HAP-1 (cell line): ENCODE measurements at places on chromosomes 1 and 21.

DNA sequence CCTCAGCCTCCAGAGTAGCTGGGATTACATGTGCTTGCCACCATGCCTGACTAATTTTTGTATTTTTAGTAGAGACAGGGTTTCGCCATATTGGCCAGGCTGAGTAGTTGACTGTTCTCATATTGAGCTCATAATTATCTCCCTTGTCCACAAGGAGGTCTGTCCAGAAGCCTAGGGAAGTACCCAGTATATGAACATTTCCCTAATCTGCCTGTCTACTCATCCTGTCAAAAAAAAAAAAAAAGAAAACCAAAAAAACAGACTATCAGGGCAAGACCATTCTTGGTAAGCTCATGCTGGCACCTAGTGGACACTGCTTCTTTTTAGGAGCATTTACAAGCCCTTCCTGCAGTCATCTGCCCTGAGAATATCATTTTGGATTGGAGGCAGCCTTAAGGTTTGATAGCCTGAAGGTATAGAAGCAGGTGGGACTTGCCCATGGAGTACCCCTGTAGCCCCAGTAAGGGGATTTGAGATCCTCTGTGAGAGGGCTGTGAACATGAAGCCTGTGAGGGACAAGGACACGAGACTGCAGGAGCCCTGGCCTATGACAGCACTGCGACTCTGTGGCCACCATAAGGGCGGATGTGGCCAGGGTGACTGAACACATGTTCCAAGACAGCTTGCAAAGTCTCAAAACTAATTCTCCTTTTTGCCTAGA lies 10.8 kb upstream of the DUSP12 start:
- DNase-seq, result no peak

- no peak for DNase-seq
These were observed 529.6 kb downstream of the ADGRL2 start for GRCh38 chr1:82330330-82330729.

- no peak for DNase-seq
These were observed 15.1 kb downstream of the STUM start for GRCh38 chr1:226563666-226564065.

GRCh38 chr1:235093696-235094592 lies 34.7 kb downstream of the TOMM20 start:
- peak; percentile 88 for DNase-seq

DNA sequence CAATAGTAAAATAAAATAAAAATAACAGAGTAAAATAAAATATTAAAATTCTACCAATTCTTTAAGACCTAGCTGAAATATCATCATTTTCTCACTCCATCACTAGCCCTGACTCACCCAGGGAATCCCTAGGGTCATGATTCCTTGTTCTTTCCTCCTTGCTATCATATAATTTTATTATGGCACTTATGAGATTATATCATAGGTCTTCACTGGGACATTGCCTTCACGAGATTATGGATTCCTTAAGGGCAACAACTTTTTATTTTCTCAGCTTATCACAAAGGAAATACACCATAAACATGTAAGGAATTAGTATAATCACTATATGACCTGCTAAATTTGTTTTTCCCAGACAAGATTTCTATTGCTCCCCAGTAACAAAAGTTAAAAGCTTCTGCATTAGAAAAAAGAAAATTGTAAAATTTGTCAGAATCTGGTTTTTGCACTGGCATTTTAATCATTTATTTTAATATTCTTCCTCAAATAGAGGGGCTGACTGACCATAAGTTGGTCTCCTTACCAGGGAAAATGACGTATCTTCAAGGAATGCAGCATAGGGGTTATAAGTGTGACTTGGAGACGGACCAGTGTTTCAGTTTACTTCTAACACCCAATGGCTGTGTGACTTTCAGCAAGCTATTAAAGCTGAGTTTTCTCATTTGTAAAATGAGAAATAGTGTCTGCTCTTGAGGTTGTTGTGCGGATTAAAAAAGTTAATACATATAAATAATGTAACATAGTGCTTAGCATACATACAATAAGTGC lies 8.8 kb upstream of the CLCA4 start:
- DNase-seq, result no peak

DNA sequence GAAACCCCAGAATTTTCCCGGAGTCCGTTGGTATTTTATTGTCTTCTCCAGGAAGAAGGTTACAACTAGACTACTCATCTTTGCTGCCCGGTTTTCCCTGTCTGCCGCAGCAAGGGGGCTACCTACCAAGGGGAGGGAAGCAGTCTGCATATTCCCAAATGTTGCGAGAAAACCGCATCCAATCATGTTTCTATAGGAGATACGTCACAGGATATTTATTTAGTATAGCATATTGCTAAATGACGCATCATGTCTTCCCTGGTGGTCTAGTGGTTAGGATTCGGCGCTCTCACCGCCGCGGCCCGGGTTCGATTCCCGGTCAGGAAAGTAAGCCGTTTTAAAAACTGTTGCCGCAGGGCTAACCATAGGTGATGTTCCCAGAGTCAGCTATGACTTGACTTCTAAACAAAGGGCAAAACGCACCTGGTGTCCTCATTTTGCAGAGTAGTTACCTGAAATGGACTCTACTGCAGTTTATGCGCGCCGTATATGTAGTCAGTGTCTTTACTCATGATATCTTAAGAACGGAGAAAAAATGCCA lies 15.2 kb upstream of the ZNF692 start:
- DNase-seq, result peak; percentile 80

GRCh38 chr1:156053768-156054499 lies at the start of gene UBQLN4:
TSS of gene UBQLN4 (minus strand) at chr1:156053798. CDS start at chr1:156053701, 97 bp downstream.
- DNase-seq, result peak; percentile 73

- no peak for DNase-seq
These were observed 3.0 kb upstream of the SMYD2 start for GRCh38 chr1:214277704-214278635.

DNA sequence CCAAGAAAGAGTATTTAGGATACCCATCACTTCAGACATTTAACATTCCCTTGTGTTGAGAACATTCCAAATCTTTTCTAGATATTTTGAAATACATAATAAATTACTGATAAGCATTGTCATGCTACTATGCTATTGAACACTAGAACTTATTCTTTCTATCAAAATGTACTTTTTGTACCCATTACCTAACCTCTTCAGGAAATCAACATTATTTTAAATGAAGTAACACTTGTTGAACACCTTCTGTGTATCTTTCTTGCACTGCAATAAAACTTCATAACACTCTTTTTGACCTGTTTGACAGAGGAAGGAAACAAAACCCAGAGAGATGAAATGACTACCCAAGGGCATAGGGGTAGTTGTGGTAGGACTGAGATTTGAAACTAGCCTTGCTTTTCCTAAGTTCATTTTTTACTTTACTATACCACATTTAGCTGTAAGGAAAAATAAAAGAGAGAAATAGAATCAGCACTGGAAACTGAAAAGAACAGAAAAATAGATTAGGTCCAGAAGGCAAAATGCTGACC lies 99.4 kb downstream of the UCHL5 start:
- no peak for DNase-seq

DNA sequence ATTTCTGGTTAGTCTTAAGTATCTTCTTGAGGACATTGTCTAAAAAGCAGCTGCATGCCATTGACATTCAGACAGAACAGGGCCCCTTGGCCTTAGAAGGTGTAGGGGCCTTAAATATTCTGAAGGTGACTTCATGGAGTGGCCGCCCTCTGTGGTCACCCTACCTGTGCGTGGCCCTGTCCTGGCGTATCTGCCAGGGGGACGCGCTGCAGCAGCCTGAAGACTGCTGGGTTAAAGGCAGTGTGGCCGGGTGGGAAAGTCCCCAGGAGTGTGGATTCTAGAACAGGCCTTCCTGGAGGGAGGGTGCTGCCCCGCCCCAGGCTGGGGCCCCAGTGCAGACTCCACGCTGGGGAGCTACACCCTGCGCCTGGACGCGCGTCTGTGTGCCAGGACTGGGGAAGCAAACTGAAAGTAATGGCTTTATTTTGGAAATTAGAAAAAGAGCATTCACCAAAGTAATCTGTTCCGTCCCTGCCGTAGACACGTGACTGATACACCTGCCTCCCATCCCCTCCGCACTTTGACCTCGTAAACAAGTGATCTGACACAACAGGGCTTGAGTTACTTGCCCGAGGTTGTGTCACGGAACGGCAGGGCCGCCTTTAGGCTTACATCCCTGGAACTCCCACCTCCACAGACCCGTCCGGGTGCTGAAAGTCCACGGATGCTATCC lies 1.8 kb downstream of the AGPAT3 start:
- no peak for DNase-seq

GRCh38 chr1:226882631-226883409 lies 12.4 kb downstream of the PSEN2 start:
- no peak for DNase-seq

DNA sequence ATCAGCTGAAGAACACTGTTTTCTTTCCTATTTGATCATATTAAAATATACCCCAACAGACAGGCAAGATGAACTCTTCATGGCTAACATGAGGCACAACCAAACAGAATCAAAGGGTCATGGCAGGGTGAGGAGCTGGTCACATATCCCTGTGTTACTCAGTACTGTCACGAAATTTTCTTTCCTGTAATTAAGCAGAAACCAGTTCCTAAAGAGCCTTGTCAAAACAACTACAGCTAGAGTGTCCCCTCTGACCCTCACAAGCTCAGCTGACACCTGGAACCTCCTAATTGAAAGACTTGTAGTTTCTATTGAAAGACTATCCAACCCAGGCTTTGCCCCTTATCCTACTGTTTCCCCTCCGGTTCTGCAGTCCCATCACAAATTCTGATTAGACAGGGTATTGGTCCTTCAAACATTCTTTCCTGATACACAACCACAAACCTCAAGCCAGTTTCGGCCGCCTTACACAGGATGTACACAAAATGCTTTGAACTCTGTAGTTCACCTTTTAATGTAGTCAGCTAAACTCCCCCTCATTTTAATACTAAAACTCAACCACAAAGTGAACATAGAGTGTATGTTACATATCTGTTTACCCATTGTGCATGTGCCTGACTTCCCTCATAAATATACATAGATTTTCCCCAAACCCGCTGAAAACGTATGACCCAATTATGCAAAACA lies 651.9 kb downstream of the MRPL39 start:
- no peak for DNase-seq

- no peak for DNase-seq
These were observed 844 bp upstream of the PLD5 start for GRCh38 chr1:242525360-242525722.

- no peak for DNase-seq
These were observed 6.2 kb downstream of the MTF1 start for GRCh38 chr1:37853157-37853556.

- no peak for DNase-seq
These were observed 33.3 kb downstream of the DEGS1 start for GRCh38 chr1:224216382-224216781.

- peak; percentile 41 for DNase-seq
These were observed 677 bp downstream of the PRKAA2 start for GRCh38 chr1:56645677-56646305.

DNA sequence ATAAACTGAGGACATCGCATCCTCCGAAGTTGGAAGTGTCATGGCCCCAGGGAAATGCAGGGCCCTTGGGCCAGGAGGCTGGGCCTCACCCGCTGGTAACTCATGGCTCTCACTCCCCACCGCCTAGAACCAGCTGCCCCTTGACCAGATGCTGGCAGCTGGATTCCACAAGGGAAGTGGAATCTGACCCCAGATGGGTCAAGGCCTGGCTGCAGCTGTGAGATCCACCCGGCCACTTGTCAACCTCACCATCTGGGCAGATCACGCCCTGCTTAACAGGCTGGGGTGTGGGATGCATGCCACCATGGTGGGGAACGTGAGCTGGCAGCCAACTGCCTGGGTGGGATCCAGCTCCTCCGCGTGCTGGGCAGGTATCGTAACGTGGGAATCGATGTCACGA lies 25.5 kb downstream of the KCNAB2 start:
- no peak for DNase-seq

DNA sequence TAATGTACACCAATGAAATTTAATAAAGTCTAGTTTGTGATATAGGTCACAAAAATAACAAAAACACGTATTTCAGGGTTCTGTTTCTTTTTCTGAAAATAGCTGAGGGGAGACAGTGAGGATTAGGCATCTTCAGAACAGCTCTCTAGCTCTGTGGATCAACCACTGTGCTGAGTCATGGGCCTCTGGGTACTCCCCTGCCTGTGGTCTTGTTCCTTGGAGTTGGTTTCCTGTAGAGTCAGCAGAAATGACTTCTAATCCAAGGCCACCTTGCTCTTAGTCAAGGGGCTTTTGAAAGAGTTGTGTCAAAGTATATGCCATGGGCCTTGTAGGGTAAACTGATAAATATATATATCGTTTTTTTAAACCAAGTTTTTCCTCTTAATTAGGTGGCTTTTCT lies 141.8 kb upstream of the ZRANB2 start:
- DNase-seq, result no peak

DNA sequence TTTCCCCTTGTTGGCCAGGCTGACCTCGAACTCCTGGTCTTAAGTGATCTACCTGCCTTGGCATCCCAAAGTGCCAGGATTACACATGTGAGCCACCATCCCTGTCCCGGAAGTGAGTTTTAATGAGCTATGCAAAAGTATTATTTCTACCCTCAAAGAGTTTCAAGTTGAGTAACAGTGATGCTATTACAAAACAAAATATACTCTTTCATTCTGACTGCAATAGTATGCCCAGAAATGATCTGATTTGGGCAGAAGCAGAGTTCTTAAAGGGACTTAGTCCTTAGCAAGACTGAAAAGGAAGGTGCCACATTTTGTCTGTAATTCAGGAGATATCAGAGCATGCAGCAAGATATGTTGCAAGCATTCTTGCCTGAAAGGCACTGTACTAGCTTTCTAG lies 375.4 kb downstream of the NUF2 start:
- no peak for DNase-seq

DNA sequence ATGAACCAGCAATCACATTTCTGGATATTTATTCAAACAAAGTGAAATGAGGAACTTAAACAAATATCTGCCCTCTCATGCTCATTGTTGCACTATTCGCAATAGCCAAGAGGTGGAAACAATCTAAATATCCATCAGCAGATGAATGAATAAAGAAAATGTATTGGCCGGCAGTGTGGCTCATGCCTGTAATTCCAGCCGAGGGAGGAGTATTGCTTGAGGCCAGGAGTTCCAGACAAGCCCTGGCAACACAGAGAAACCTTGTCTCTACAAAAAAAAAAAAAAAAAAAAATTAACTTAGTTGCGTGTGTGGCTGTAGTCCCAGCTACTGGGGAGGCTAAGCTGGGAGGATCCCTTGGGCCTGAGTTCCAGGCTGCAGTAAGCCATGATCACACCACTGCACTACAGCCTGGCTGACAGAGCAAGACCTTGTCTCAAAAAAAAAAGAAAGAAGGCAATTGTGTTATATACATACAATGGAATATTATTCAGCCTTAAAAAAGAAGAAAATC lies 191.4 kb downstream of the AKT3 start:
- no peak for DNase-seq
